ENCODE measurements at places on chromosomes 3 and 15.

- DNase-seq, result no peak
These were observed 133.5 kb upstream of the STT3B start for GRCh38 chr3:31399271-31399670.

DNA sequence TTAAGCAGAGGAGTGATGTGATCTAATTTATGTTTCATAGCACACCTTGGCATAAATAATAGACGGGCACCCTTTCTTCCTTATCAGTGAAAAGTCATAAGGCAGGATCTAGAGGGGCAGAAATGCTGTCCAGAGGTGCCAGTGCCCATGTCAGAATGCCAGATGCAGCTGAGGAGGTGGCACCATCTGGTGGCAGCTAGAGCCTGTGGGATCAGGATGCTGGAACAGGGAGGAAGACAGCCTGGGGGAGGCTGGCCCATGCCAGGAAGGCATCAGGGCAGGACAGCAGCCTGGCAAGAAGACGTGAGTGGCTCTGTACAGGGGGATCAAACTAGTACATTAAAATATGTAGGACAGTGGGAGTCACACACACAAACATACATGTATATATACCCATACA, 16.5 kb downstream of the MYH15 start:
- DNase-seq, result no peak

DNA sequence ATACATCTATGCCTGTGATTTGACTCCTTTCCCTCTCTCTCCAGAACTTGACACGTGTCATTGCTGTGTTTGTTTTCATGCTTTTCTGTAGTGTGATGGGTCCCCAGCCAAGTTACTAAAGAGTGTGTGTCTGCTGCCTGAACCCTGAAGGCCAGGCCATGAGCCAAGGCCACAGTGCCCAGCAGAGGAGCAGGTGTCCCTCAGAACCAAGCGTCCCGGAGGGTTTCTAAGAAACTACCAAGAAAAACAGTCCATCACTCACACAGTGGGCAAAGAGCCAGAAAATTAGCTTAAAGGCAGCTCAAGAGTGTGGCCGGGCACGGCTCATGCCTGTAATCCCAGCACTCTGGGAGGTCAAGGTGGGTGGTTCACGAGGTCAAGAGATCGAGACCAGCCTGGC, 35.2 kb downstream of the FBXO45 start:
- no peak for DNase-seq

DNA sequence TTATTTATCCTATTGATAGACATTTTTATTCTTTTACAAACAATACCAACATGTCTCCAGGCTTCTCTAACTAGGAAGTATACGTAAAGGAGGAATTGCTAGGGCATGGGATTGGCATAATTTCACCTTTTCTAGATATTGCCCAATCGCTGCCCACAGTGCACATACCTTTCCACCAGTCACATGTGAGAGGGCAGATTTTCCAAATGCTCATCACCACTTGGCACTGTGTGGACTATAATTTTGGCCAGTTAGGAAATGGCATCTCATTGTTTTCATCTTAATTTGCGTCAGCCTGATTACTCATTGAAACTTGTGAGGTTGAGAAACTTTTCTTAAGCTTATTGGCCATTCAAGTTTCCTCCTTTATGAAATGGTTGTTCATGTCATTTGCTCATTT, 57.4 kb upstream of the POLR2M start:
- DNase-seq, result no peak

DNA sequence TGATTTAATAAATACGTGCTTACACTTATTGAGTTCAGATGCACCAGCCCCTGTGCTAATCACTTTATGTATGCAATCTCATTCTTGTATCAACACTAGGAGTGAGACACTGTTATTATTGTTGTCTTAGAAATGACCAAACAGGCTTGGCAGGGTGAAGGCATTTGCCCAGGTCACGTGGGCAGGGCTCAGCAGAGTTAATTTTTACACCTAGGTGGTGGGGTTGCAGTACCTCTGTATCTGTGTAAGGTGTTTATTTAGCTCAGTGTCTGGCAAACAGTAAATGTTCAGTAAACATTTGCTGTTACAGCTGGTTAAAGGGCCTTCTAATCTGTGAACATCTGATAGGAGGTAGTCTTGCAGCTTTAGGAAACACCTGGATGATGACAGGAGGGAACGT, 200.0 kb downstream of the CACNA2D3 start:
- DNase-seq, result no peak

DNA sequence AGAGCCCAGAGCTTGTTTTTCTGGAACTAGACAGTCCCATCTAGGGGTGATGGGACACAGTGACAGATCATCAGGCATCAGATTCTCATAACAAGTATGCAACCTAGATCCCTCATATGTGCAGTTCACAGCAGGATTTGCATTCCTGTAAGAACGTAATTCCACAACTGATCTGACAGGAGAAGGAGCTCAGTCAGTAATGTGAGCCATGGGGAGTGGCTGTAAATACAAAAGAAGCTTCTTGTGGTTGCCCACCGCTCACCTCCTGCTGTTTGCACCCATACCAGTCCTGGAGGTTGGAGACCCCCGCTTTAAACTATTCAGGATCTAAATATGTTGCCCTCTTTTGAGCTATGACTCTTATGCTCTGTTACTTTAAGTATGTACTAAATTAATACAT, 167.3 kb downstream of the ALCAM start:
- DNase-seq, result no peak

DNA sequence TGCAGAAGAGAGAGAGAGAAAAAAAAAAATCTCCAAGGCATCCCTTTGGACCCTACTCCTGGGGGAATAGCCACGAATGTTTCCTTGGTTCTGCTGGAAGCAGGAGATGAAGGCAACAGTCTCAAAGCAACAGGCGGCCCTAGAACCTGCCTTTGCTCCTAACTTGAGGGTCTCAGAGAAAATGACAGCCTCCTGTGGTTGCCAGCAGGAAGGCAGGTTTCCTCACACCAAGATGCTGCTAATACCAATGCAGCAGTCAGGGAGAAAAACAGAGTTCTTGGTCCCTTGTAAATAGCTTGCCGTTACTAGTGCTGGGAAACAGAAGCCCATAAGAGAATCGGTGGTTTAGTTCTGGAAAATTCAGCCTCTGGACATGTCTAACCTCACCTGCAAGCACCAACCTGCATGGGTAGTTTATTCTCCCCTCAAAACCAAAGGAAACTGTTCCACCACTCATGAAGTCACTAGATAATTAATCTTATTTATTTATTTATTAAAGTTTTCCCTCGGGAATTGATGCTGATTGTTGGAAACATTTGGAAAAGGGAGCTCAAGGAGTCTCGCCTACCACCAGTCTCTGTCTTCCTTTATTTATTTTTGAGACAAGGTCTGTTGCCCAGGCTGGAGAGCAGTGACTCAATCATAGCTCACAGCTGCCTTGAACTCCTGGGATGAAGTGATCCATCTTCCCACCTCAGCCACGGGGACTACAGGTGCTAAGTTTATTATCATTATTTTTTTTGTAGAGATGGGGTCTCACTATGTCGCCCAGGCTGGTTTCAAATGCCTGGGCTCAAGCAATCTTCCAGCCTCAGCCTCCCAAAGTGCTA, 883 bp upstream of the FRMD4B start:
- no peak for DNase-seq

DNA sequence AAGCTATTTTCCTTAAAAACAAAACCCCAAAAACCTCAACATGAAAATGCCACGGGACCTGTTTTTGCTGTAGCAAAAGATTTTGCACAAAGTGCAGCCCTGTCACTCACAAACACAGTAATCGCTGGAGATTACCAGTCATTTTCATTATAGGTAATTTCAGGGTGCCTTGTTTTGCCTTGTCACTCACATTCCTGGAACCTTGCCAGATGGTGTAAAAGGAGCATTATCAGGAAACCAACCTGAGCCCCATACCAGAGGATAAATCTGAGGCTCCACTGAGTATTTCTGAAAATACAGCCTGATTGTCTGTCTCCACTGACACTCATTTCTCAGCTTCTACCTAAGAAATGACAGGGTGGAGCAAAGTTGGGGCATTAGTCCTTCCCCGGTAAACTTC, 791.3 kb upstream of the LMCD1 start:
- no peak for DNase-seq

DNA sequence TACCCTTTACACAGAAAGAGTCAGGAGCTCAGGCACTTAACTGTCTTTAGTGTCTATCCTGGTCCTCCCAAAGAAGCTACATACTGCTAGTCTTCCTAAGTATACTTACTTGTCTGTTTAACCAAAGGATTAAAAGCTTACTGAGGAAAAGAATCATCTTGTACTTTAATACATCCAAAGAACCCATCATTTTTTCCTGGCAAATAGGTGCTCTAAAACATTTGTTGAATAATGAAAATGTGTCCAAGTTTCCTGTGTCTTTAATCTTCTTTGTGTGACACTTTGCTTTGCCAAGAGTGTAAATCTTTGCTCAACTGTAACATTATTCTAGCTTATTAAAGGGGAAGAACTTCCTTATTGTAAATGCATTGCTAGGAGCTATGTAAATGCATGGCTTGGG, 519.2 kb downstream of the OTOL1 start:
- no peak for DNase-seq

DNA sequence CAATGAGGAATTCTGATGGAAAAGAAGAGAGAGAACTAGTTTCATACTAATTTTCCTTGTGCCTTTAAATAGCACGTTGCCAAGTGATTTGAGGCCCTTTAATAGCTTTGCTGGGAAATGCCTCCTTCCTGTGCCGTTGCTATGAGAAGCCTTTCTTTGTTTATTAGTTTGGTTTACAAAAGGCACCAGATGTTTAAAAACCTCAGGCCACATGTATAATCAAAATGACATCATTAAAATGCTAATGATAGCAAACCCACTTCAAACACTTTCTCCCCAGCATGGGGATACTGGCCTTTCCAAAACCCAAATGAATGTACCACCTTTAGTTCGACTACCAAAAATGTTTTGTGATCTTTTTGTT, 50.0 kb upstream of the TBC1D23 start:
- no peak for DNase-seq

- no peak for DNase-seq
These were observed 9.6 kb downstream of the PLCD1 start for GRCh38 chr3:38019658-38020341.

DNA sequence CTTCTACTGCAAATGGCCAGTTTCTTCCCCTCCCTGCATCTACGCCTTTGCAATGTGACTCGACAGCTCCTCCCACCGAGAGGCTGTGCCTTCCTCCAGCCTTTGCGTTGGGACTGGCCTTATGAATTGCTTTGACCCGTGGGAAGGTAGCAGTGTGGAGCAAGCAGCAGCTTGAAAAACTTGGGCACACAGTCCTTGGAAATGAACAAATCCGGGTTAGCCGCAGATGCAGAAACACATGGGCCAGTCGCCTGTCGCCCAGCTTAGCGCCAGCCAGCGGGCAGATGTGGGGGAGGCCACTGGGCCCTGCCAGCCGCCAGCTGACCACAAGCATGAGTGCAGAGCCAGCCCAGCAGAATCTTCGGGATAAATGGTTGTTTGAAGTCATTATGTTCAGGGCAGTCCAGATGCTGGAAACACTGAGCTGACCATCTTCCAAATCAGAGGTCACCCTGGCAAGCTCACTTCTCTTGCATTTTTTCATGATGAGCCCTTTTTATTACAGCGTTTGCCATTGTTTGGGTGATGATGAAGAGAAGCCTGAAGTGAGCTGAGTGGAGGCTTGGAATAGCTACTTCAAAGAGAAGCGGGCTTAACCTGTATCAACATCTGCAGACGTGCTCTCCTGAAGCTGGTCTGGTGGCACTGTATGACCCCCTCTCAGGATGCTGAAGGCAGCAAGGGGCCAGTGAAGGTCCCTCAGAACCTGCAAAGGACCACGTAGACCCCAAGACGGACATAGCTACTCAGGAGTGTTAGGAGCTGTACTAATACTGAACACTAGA, 9.8 kb downstream of the SELENOS start:
- peak; percentile 78 for DNase-seq

GRCh38 chr3:118778201-118778600, 256.4 kb downstream of the IGSF11 start:
- DNase-seq, result no peak

GRCh38 chr3:79960594-79960993, 192.8 kb upstream of the ROBO1 start:
- no peak for DNase-seq

DNA sequence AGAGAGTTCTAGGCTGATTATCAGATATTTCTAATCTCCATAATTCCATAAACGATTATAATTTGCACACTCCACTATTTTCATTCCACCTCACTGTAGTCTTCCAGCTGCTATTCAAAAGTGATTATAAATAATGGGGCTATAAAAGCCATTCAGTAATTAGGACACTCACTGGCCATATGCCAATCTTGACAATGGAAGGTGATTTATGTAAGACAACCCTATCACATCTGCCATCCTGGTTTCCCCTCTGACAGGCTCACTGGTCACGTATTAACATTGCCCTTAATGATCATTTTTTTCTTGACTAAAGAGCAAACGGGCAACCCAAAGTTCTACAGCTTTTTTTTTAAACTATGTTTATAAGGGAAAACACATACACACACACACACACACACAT, 402.4 kb downstream of the MAGI1 start:
- DNase-seq, result no peak

- DNase-seq, result no peak
These were observed 935.0 kb downstream of the FHIT start for GRCh38 chr3:60316121-60316797.

GRCh38 chr3:196643761-196644160, 4.3 kb downstream of the NRROS start:
- no peak for DNase-seq

- DNase-seq, result no peak
These were observed 58.2 kb downstream of the KLHL6 start for GRCh38 chr3:183497313-183497712.

- peak; percentile 59 for DNase-seq
These were observed 25.0 kb upstream of the CYP11A1 start for GRCh38 chr15:74392451-74392830.

- DNase-seq, result peak; percentile 50
These were observed 36.3 kb downstream of the PRICKLE2 start for GRCh38 chr3:64188810-64189560.

DNA sequence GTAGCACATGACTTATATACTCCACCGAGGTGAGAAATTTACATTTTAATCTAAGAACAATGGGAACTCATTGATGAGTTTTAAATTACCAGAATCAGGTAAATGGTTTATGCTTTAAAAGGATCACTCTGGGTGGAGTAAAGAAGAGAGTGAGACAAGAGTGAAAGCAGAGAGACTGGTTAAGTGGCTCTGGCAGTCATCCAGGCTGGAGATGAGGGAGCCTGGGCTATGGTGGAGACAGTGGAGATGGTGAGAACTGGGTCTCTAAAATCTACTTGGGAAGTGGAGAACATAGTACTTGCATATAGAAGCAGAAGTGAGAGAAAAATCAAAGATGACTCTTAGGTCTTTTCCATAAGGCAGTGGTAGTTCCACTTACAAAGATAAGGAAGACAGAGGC, 37.1 kb upstream of the SLC25A36 start:
- no peak for DNase-seq

- DNase-seq, result no peak
These were observed 93.2 kb upstream of the CCDC80 start for GRCh38 chr3:112734171-112734570.

- no peak for DNase-seq
These were observed 40.1 kb upstream of the EPHB1 start for GRCh38 chr3:134754768-134755559.

GRCh38 chr3:11716573-11717290, 73.0 kb upstream of the VGLL4 start:
- DNase-seq, result no peak

GRCh38 chr15:80803580-80804525, 24.7 kb downstream of the CEMIP start:
- no peak for DNase-seq

Measured in anterior cingulate cortex (tissue), 58 donors.